ENCODE measurements at places on chromosomes 2 and 18. TPM values are rescaled to one million over a fixed set of nuclear protein-coding genes. Genes with fewer than 3 reads are reported as not detected.

DNA sequence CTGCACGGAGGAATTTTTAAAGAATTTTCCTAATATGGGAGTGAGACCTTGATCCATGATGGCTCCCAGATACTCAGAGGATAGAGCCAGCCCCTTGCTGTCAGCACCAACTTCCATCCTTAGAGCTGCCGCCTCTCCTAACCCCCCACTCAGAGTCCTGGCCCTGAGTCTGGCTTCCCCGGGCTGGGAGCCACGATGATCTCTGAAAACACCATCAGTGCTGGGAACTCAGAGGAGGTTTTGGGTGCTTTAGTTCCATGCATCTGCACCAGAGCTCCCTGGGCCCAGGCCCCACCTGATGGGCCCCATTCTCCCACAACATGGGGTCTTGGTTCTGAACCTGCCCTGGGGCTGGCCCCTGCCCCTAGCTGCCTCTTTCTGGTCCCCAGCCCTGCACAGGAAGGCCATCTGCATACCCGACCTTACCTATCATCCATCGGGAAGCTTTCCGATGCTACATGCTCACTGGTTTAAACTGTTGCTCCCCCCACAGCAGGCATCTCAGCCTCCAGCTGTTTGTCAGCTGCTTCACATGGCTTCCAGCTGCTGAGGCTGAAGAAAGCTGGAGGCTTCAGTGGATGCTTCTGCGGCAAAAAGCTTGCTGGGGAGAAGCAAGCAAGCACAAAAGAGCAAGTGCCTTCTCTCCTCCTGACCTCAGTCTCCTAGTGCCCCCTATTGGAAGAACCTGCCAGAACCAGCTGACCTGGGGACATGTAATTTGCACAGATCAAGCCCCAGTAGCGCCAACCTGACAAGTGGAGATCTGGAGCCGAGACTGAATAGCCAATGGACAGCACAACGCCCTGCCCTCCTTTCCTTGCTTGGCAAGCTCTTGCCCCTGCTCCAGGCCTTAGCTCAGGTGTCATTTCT is 24.2 kb upstream of the RHOB start:
- no peaks in the 10 kb centered on the region for H3K27me3 ChIP-seq
- no peak for DNase-seq
- H3K36me3 ChIP-seq = no peaks in the 10 kb centered on the region
- H3K27ac ChIP-seq = no peak overlapping the region

The LOXHD1 gene
- 0.19 TPM for total RNA-seq

The ANAPC1 gene
- total RNA-seq = 173 TPM

- no peak overlapping the region for H3K4me3 ChIP-seq
- no peak overlapping the region for H3K27ac ChIP-seq
- H3K36me3 ChIP-seq = no peaks in the 10 kb centered on the region
- H3K27me3 ChIP-seq = no peaks in the 10 kb centered on the region
- DNase-seq = no peak
- H3K4me1 ChIP-seq = no peaks in the 10 kb centered on the region
These were observed 183.9 kb downstream of the LPIN1 start for GRCh38 chr2:11930211-11930761.

DNA sequence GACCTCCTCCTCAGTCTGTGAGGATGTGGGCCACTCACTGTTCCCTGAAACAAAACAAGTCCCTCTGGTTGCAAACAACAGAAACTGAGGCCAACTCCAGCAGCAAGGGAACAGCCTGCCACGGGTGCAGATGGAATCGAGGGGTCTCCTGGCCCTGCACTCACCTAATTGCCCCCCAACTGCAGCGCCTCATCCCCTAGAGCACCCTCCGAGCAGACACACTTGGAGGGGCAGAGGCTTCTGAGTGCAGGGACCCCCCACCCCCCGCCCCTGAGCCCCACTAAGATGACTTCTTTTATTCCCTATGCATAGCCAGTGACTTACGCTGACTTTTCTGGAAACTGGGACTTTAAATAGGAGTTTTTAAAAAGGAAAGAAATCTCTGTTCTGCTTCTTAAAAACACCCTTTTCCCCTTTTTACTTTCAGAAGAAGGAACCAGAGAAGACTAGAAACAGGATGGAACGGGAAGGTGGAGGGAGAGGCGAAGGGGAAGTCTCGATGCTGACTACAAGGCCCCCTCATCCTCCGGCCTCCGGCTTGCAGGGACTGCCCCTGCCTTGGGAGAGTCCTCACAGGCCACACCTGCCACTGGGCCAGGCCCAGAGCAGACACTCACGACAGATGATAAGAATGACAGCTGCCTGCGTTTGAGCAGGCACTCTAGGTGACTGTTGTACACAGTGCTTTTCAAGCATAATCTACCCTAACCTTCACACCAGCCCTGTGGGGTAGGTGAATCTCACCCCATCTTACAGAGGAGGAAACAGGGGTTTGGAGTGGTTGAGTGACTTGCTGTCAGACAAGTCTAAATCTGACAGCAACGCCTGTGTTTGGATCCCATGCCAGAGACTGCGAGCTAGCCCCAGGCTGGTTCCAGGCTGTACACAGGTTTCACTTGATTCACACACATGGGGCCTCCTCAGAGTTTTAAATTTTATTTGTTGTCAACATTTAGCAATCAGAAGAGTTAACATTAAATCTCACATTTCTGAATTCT is 28.2 kb upstream of the BIN1 start:
- DNase-seq = no peak
- H3K36me3 ChIP-seq = no peaks in the 10 kb centered on the region
- H3K4me3 ChIP-seq = no peak overlapping the region
- H3K27ac ChIP-seq = no peak overlapping the region

The DBI gene
- 237 TPM for total RNA-seq

The SERPINB12 gene
- not detected for total RNA-seq

DNA sequence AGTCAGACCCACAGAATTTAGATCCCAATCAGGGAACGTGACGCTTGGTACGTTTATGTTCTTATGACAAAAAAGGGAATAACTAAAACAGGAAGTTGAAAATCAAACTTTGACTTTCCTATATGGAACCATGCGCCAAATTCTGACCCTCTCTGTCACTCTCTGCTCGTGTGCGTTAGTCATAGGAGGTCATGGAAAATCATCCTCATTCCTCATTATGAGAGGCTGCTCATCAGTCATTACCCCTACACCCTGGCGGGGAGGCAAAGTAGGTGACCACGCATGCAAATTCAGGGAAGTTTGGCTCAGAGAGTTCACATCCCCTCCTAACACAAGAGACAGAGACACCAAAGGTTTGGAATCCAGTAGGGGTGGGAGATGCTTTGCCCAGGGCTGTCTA is 15.5 kb downstream of the IL1F10 start:
- H3K4me3 ChIP-seq = no peak overlapping the region
- H3K36me3 ChIP-seq = no peaks in the 10 kb centered on the region
- DNase-seq = no peak
- H3K27ac ChIP-seq = no peak overlapping the region
- H3K27me3 ChIP-seq = no peaks in the 10 kb centered on the region

The MLPH gene
- total RNA-seq = 195 TPM

- no peaks in the 10 kb centered on the region for H3K27me3 ChIP-seq
- DNase-seq = peak; percentile 38
- H3K27ac ChIP-seq = no peak overlapping the region
- H3K36me3 ChIP-seq = no peaks in the 10 kb centered on the region
- no peak overlapping the region for H3K4me3 ChIP-seq
- H3K4me1 ChIP-seq = peaks cover 4% of the 10 kb centered on the region
These were observed 124.5 kb downstream of the SMAD7 start for GRCh38 chr18:48826271-48826670.

DNA sequence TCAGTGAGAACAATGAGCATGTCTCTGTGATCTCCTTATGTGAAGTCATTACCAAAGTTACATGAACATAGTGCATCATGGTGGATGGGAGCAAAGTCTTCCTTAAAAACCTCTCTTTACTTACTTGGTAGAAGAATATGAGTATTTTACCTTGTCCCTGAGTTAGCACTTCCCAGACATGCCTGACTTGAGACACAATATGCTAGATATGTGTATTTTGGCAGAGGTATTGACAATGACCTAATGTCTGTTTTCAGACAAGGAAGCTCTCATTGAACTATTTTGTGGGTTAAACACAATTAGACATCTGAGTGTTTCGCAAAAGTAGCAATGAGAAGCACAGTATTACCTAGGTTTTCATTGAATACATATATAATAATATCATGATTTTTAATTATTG is 99.1 kb upstream of the MC4R start:
- no peak overlapping the region for H3K4me3 ChIP-seq
- no peak for DNase-seq
- H3K36me3 ChIP-seq = no peaks in the 10 kb centered on the region
- no peak overlapping the region for H3K27ac ChIP-seq
- H3K4me1 ChIP-seq = no peaks in the 10 kb centered on the region

The NCKAP1 gene
- total RNA-seq = 33.8 TPM

DNA sequence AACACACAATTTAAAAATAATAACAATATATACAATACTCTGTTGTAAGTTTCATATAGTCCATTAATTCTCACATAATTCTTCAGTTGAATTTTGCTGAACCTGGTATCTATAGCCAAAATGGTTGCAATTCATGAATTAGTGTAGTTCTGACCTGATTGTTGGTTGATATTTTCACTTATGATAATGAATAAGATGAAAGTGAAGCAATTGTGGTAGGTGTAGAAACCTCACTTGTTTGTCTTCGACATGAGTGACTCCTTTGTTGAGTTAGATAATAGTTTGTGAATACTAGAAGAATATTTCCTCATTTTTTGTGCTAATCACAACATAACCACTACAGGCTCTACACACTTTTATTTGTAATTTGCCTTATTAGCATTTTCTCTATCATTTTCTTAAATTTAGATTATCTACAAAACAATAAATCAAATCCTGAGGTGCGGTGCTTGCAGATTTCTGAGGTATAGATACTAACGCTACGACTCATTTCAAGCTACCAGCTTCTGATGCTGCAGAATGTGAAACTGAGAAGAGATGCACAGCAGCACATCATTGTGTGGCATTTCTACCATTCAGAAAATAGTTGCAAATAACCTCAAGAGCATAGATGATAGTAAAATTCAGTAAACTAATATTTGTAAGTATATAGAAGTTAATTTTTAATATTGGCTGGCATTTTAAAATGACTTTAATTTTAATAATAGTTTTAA is 117.9 kb downstream of the KCNH7 start:
- H3K4me3 ChIP-seq = no peak overlapping the region
- H3K27me3 ChIP-seq = no peaks in the 10 kb centered on the region
- no peak overlapping the region for H3K27ac ChIP-seq
- DNase-seq = no peak
- no peaks in the 10 kb centered on the region for H3K4me1 ChIP-seq

The ATP8B1 gene
- 106 TPM for total RNA-seq

The AGXT gene
- total RNA-seq = not detected

DNA sequence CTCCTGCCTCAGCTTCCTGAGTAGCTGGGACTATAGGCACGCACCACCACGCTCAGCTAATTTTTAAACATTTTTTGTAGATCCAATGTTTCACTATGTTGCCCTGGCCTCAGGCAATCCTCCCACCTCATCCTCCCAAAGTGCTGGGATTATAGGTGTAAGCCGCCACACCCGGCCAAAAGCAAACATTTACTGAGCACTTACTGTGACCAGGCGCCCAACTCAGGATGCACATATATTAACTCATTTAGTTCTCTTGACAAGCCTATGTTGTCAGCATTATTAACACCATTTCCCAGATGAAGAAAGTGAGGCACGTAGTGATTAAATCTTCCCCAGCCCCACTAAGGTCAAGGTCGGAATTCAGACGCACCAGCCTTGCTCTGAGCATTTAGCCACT is 41.1 kb downstream of the TMEM37 start:
- no peak for DNase-seq
- no peaks in the 10 kb centered on the region for H3K4me1 ChIP-seq
- no peaks in the 10 kb centered on the region for H3K27me3 ChIP-seq
- H3K4me3 ChIP-seq = no peak overlapping the region
- no peaks in the 10 kb centered on the region for H3K36me3 ChIP-seq
